ENCODE measurements at places on chromosomes 1 and 21.

DNA sequence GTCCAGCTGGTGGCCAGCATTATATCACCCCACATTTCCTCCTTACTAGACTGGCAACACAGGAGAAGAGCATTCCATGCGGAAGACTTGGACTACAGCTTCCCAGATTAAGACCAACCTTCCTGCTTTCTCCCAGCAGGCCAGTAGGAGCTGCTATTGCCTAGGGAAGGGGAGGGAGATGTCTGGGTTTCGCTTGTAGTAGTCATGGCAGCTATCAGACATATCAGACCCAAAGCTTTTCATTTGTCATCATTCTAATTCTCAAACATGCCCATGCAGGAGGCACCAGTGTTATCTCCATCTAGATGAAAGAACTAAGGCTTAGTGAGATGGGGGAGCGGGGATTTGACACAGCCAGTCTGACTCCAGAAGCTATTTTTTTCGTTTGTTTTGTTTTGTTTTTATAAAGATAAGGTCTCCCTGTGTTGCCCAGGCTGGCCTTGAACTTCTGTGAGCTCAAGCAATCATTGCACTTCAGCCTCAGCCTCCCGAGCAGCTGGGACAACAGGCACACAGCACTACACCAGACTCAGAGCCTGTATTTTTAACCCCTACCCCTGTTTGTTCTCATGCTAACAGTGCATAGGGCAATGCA is 4.5 kb downstream of the PLA2G2A start:
- no peak for DNase-seq

DNA sequence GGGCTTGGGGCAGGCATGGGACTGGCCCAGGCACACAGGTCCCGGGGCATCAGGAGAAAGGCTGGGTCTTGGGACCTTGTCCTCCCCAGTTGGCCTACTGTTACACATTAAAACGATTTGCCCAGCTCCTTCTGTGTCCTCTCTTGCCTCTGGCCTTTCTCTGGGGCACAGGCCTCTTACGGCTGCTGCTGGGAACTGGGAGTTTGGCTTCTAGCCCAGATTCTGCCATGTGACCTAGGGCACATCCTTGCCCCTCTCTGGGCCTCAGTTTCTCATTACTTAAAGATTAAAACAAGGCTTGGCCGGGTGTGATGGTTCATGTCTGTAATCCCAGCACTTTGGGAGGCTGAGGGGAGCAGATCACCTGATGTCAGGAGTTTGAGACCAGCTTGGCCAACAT is 14.0 kb downstream of the KDF1 start:
- no peak for DNase-seq

GRCh38 chr1:243756529-243756928 is 93.5 kb downstream of the AKT3 start:
- no peak for DNase-seq

DNA sequence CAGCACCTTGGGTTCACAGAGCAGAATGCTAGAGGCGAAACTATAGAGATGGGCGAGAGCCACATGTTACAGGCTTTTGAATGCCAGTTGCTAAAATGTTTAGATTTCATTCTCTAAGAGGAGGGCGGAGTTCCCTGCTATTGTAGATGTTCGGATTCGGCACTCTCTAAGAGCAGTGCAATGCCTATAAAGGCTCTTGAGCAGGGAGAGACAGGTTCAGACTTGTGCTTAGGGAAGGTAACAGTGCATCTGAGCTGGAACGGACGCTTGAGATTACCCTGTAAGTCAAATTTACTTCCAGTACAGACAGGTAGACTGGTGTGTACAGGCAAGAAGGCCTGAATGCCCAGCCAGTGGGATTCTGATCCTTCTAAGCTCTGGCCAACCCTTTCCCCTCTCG is 15.3 kb downstream of the LURAP1 start:
- no peak for DNase-seq

DNA sequence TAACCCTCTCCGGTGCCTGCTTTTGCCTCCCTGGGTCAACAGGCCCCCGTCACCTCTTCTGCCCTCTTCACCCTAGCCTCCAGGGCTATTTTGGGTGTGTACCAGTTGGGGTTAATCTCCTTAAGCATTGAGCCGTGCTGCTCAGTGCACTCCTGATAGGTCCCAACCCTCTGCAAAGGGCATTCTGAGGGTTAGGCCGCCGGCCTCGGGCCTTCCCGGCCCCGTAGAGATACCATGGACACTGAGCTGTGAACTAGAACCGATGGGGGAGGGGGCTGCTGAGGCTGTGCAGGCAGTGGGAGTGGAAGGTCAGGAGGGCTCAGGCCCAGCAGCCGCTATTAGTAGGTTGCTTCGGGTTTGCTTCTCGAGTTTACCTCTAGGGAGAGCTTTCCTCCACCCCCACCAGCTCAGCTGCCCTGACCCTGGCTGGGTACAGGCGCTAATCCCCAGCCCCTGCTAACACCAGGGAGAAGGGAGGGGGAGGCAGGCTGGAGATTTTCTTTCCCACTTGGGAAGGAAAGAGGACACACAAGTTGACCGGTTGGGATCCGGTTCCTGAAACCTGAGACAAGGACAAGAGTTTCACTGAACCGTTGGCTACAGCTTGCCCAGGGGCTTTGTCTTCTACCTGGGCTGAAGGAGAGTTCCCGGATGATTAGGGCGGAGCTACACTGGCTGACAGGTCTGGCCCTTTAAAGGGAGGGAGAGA is 4.8 kb downstream of the LMOD1 start:
- DNase-seq = no peak

DNA sequence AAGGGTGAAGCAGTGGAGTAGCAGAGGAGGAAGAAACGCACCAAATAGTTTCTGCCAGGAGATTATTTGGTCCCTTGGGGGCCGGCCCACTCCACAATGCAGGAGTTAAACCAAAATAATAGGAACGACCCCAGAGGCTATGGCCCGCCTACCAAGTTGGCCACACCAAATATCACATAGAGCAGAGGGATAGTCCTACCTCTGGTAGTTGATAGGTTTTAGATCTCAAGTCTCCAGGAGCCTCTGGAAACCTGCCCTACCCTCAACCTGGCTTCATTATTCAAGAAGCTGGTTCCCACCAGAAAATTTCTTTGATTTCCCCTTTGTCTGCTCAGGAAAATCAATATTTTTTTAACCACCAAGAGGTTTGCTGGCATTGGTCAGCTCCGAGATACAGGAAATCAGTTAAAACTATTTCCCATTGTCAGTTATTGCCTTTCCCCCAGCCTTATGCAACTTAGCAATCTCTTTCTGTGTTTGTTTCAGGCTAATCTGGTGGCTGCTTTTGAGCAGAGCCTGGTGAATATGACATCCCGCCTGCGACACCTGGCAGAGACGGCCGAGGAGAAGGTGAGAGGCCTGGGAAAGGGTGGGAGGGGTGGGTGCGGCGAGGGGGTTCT is 35.5 kb upstream of the IPO9 start:
- no peak for DNase-seq

- DNase-seq = no peak
Measured at GRCh38 chr1:201536558-201536957, 2.4 kb upstream of the NAV1 start.

All from NCI-H2081 treated with DMSO at 0.1 percent for 48 hours (cell line).